ENCODE measurements at places on chromosomes 3 and 15.

- peak; percentile 38 for DNase-seq
Observed at GRCh38 chr3:184765730-184766074, 46.3 kb upstream of the VPS8 start.

DNA sequence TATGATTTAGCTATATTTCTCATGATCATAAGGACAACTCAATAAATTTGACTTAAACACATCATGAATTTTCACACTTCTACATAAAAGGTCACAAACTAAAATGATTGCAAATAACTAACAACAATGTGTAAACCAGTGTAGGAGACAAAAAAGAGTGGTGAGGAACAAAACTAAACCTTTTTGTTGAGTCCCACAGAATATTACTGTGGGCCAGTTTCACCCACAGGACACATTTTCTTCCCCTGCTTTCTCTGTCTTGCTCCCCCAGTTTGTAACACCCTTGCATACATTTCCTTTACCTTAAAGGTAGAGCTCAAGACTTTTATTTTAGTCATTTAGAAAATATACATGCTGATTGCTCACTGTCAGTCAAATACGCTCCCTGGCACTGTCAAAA lies 130.9 kb upstream of the GOLGA6L6 start:
- no peak for DNase-seq

DNA sequence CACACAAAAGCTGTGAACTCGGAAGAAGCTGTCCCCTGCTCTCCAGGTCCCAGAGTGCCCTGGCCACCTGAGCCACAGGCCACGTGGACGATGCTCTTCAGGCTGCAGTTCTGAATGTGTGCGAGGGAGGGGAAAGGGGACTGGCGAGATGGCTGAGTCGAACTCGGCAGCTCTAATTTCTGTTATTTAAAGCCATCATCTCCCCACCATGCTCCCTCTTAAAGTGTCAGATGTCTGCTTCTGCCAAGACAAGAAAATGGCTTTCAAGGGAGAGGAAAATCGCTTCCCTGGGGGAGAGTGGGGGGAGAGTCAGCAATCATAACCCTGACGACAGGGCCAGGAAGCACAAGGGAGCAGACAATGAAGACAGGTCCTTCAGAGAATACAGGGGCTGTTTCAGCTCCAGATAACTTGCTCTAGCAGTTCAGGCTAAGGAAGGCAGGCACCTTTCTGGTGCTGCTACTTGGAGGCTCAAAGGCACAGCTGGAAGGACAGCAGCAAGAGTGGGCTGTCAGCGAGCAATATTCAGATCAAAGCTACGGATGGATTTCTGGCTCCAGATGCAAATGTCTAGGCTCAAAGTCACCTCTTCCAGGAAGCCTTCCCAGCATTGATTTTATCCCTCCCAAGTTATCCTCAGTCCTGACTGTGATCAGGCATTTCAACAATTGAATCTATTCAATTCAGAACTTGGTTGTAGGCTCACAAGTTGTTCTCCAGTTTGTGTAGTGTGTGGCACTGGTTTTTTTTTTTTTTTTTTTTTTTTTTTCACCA lies 15.5 kb upstream of the CCDC33 start:
- no peak for DNase-seq

DNA sequence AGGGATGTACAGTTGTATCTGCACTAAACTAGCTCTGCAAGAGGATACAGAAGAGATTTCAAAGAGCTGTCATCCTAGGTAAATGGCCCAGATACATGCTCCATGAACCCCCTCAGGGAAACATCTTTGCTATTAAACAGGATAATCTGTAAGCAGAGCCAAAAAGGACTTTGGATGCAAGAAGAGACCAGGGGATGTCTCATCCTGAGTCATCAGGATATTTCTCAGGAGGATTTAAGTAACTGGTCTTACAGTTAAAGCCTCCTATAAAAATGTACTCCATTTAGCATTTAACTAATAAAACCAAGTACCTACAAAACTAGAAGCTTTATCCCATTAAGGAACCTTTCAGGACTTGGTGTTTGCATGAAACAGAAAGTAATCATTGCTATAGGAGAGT lies 48.2 kb upstream of the PHLDB2 start:
- no peak for DNase-seq

DNA sequence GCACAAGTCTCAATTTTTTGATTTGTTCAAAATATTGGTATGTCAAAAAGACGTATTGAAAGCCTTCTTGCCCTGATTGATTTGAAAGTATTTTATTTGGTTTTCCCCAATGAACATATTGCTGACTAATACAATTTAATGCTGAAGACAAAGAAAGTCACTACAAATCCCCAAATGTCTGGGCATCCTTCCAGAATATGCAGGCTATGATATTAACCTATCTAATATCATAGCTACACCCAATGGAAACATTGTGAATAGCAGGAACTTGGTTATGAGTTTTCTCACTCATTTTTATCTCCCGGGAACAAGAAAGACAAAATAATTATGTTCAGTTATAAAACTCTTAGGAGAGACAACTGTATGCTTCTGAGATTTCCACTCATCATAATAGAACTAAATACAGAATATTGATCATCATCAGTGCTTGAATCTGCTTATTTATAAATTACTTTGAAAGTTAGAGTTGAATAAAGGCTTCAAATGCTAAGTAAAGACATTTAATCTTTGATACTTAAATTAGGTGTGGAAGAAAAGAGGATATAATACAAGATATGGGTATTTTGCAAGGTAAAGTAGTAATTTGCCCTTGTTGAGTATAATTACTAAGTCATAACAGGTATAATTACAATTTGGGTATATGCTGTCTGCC lies 483.9 kb downstream of the RBMS3 start:
- DNase-seq = no peak

DNA sequence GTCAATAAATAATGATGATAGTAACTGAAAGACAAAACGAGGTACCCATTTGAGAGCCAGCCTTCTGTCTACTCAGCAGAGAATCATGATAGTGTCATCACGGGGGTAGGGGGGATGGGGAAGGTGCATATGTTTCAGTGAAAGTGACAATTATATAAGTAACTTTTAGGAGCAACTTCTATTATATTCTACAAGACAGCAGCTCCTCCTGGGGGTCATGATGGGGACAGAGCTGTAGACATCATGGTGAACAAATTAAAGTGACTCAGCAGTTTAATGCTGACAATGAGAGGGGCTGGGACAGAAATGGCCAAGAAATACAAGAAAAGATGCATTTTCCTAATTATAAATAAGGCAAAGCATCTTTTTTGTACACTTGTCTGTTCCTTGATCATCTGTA lies 11.8 kb downstream of the CAPN3 start:
- DNase-seq = no peak

- DNase-seq = no peak
Observed at GRCh38 chr15:37372064-37372463, 271.7 kb upstream of the MEIS2 start.

DNA sequence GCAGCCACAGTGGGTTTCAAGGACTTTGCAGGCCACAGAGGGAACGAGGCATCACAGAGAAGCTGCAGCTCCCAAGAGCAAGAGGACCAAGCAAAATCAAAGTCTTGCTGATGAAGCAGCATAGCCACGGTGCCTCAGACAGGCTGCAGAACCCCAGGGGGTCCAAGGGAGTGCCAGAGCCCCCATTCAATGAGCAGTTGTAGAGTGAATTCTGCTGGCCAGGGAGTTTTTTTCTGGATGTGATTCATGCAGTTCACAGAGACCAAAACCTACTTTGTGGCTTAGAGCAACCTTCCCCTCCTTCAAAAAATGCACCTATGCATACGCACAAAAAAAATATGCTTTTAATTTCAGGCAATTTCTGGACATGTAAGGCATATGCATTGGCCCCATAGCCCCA lies 409.0 kb downstream of the VPS13C start:
- DNase-seq = no peak

GRCh38 chr3:73453666-73454065 lies 171.1 kb downstream of the PDZRN3 start:
- DNase-seq = no peak

- no peak for DNase-seq
Observed at GRCh38 chr15:77412972-77413698, 6.8 kb downstream of the PEAK1 start.

- no peak for DNase-seq
Observed at GRCh38 chr15:92579931-92580470, 75.6 kb downstream of the FAM174B start.

GRCh38 chr3:98003306-98003969 lies 31.2 kb upstream of the RIOX2 start:
- DNase-seq = no peak

DNA sequence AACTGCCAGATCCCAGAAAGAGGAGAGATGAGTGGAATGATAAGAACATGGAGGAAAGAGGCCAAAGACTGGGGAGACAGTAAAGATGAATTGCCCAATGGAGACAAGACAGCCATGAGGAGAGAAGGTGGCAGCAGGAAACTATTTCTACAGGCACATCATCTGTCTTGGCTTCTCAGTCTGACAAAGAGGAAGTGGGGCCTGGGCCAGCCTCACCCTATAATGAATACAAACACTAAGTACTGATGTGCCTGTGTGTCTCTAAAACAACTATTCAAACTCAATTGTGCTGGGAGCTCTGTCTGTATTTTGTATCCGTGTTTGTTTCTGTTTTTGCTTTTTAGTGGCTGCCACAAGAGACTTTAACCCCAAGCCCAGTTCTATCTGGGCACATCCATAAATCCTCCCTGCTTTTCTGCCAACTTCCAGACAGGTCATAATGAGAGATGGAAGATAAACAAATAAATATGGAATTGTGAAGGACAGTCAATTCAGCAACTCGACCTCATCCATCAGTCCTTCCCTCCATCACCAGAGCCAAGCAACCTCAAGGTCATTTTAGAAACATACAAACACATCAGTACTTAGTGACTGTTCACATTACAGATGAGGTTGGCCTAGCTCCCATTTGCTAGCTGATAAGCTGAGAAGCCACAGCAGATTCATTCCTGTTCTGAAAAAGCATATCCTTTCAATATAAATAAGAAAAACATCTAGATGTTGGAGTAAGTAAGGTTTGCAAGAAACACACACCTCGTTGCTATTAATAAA lies 116.7 kb downstream of the CADPS start:
- DNase-seq = no peak

DNA sequence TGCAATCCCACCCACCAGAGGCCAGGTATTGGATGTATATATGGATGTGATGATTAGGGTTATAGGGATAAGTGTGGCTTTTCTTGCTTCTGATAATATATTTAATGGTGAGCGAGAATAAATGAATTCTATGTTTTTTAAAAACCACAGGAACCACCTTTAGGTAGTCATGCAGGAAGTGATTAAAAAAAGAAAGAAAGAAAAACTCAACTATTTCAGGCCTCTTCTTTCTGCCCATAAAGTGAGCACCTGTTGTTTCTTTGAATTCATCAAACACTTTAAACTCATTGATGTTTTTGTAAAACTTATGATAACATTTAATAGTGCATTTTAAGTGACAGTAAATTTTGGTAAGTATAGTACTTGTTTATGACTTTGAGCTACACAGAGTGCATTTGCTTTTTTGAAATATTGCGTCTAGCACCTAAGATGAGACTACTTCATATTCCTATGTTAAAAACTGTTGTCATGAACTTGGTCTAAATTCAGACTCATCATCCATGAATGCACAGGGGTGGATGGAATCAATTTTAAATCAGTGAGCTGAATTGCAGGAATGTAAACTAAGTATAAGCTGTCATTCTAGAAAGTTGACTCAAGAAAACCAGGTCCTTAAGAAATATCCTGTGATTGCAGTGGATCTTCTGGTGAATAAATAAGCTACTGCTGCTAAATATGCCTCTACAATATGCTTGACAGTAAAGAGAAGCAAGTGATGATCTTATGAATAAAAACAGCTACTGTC lies 764.4 kb upstream of the NECTIN3 start:
- DNase-seq = no peak

- DNase-seq = peak; percentile 24
Observed at GRCh38 chr3:177597311-177598096, 400.2 kb upstream of the TBL1XR1 start.

Measured in CD4-positive, alpha-beta T cell treated with Interleukin-15 for 1 hour (primary cell).